Activated naive CD4-positive, alpha-beta T cell treated with anti-CD3 and anti-CD28 coated beads, Interleukin-2, amount 50 U/mL, for 16 hours (primary cell): ENCODE measurements at places on chromosomes 11 and 22.

DNA sequence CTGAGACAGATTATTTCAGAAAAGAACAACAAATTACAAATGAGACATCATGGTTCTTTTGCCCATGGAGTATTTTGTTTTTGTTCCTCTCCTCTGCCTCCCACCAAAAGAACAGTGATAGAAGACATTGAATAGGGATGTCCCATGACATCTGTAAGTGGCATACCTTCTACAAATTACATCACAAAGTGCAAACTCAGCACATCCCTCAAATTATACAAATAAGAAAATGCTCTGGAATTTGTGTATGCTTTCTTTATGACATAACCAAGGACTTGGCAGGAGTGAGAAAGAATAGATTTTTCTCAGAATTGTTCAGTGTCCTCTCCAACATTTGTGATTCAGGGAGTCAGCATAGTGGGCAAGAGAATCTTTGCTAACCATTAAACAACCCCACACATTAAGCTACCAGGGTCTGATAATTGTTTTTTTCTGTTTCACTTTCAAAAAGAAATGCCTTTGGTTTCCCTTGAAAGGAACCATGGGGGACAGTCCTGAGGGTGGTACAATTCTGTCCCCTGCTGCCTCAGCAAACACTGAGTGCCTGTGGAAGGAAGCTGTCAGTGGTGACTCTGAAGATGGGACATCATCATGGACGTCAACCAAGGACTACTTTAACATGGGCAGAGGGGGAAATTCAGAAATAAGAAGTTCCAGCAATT is 430.3 kb downstream of the AASDHPPT start:
- no peak for DNase-seq

GRCh38 chr11:125299061-125299615 is 134.6 kb downstream of the PKNOX2 start:
- DNase-seq, result no peak

DNA sequence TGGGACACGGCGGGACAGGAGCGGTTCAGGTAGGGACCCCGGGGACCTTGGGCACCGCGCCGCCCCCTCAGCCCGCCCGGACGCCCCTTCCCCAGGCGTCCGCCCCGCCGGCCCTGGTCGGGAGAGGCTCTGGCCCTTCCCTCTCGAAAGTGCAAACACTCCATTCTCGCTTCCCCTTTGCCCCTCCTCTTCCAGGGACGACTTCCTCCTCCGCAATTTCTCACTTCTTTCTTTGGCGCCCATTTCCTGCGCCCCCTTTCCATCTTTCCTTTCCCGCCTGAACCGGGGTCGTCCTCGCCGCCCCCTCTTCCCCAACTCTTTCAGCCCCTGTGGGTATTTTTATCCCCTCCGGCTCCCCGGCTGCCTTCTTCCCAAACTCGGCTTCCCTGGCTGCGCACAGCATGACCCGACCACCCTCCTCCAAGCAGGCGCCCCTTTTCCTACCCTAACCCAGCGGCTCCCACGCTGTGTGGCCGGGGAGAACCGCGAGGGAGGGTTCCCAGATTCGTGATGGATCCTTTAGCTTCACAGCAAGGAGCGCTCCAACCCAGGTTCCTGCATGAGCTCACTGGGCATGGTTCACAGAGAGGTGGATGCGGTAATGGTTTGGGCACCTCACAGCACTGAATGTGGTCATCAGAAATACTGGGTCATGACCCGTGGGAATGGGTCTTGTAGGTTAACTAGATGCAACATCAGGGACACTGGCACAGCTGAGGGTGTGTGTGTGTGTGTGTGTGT is 689 bp downstream of the RAB39A start:
- no peak for DNase-seq

- no peak for DNase-seq
Measured at GRCh38 chr22:37599153-37599552, 9.5 kb upstream of the GGA1 start.

- peak; percentile 35 for DNase-seq
Measured at GRCh38 chr11:64165481-64165841, 452 bp downstream of the MACROD1 start.

DNA sequence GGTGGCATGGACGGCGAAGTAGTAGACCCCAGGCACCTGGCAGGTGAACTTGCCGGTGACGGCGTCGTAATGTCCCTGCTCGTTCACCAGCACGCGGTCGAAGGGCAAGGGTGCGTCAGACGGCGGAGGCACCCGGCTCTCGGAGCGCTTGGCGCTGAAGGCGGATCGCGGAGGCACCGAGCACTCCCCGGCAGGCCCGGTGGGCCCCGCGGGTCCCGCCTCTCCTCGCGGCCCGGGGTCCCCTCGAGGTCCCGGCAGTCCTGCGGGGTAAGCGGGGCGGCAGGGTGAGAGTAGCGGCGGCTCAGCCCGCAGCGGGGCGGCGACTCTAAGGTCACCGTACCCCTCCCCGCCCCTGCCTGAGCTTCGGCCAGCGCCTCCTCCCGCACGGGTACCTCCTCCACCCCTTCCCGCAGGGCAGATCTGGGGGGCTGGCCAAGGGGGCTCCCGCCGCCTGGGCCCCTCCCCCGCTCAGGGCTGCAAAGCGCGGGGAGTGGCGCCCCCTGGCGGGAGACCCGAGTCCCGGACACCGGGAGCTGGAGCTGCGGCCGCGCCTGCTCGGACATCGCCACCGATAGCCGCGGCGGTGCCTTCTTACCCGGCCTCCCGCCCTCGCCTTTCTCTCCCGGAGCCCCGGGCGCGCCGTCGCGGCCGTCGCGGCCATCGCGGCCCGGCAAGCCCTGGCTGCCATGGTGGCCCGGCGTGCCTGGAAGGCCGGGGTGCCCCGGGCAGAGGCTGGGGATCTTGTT is 921 bp downstream of the C1QTNF5 start:
- peak; percentile 42 for DNase-seq

- no peak for DNase-seq
Measured at GRCh38 chr11:75223954-75224643, 16.5 kb upstream of the TPBGL start.

DNA sequence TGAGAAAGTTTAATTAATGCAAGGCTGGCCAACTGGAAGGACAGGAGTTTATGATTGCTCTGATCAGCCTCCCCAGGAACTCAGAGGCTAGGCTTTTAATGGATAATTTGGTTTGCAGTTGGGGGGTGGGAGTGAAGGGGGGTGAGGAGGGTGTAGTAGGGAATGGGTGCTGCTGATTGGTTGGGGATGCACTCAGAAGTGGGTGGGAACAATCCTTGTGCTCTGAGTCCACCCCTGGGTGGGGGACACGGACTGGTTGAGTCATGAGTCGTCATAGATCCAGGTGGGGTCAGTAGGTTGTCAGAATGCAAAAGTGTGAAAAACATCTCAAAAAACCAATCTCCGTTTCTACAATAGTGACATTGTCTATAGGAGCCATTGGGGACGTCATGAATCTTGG is 20.9 kb upstream of the CYB5R3 start:
- no peak for DNase-seq

GRCh38 chr11:18768472-18768901 is 23.1 kb downstream of the PTPN5 start:
- no peak for DNase-seq

- DNase-seq, result no peak
Measured at GRCh38 chr22:50563413-50564160, 868 bp upstream of the SYCE3 start.

GRCh38 chr22:29940526-29940925 is 57.6 kb downstream of the MTMR3 start:
- DNase-seq, result no peak

GRCh38 chr11:33208150-33208549 is 46.9 kb upstream of the CSTF3 start:
- no peak for DNase-seq

DNA sequence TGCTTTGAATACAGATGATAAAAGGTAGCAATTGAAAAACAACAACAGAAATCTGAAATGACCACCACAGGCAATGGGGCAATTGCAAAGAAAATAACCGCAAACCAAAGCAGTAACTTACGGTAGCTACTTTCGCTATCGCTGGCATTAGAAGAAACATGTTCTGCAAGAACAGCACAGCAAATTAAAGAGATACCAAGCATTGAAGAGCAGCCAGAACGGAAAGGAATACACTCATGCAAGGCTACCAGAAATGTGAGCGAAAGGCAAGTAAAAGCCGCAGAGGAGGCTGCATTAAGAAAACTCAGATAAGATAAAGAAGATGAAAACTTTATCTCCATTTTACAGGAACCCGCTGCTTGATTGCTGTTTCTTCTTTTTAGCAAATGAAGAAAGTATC is 194.1 kb upstream of the CCDC90B start:
- no peak for DNase-seq

DNA sequence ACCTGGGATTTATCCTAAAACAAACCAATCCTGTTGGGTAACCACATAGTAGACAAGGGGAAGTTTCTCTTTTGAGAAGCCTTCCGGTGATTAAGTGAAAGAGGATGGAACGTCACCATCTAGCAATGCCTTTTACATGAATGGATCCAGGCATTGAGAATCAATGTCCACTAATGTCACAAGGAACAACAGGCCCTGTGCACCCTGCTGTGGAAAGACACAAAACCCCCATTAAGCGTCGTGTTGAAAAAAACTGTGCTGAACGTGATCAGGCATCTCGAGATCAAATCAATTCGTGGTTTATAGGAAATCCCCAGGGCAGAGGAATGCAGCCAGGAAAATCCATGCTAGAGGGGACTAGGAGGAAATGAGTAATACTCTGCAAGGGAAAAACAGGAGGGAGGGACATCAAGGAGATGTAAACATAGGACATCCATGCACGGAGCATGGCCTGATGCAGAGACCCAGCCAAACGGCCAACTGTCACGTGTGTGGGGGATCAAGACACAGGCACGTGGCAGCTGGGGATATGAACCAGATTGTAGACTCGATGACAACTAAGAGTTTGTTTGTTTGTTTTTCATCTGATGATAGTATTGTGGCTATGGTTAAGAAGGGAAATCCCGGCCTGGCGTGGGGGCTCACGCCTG is 38.6 kb upstream of the CARS1 start:
- no peak for DNase-seq

DNA sequence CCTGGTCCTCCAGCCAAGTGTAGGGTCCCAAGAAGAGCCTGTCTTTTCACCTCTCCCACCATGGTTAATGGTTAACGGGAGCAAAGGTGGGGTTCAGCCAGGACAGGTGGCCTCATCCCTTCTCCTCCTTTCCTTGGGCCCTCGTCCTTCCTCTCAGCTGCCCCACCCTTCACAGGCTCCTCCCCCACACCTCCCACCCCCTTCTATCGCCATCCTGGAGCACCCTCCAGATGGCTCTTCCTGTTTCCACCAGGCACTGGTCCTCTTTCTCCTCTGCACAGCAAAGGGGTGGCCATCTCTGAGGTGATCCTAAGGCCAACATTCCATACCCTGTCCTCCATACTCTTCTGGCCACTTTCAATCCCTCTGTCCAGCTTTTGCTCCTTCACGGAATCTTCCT is 48.9 kb downstream of the SLC22A12 start:
- no peak for DNase-seq

- DNase-seq, result no peak
Measured at GRCh38 chr11:71212871-71213559, 39.4 kb downstream of the SHANK2 start.

DNA sequence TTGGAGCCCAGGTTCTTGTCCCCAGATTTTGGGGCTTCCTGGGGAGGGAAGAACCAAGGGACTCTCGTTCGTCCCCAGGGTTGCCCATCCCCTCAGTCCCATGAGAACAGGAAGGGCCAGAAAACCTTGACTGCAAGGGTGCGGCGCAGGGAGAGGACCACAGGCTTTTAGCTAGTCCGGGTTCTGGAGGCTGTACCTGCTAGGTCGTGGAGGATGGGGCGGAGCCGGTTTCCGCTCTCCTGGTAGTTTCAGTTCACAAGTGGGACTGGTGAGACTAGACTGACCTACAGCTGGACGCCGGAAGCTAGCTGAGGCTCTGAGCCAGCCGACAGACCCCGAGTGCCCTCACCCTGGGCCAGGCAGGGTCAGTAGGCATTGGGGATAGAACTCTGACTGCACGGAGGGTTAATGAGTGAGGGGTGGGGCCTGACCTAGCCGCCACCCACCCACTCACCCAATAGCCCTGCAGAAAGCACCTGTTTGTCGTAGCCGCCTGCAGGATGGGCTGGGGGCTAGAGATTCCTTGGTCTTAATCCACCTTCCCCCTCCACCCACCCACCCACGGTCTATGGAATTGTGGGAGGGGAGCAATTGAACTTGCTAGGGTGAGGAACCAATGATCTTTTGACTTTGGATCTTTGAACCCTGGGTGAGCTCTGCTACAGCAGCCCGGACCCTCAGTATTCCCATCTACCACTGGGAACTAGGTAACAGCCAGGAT is 1.5 kb downstream of the MAFF start:
- DNase-seq, result peak; percentile 25

GRCh38 chr22:39259666-39260065 is 14.9 kb upstream of the PDGFB start:
- no peak for DNase-seq

- no peak for DNase-seq
Measured at GRCh38 chr22:16806401-16806800, 18.8 kb downstream of the XKR3 start.

GRCh38 chr11:107609400-107610218 is 18.7 kb downstream of the ELMOD1 start:
- no peak for DNase-seq
